ENCODE measurements at places on chromosomes 6 and 20.

- no peak for DNase-seq
Measured at GRCh38 chr6:146910611-146911010, 293.6 kb upstream of the STXBP5 start.

DNA sequence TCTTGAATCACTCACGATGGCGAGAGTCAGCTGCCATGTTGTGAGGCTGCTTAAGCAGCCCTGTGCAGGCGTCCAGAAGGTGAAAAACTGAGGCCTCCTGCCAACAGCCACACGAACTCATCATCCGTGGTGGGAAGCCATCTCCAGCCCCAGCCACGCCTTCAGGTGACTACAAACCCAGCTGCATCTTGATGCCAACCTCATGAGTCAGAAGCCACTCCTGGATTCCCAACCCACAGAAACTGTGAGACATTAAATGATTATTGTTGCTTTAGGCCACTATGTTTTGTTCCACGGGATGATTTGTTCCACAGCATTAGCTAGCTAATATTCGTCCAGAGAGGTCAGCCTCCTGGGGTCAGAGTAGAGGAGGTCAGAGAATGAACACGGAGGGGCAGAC is 80.5 kb downstream of the SNX5 start:
- no peak for DNase-seq

- DNase-seq = no peak
Measured at GRCh38 chr20:55166063-55166462, 690.7 kb downstream of the DOK5 start.

DNA sequence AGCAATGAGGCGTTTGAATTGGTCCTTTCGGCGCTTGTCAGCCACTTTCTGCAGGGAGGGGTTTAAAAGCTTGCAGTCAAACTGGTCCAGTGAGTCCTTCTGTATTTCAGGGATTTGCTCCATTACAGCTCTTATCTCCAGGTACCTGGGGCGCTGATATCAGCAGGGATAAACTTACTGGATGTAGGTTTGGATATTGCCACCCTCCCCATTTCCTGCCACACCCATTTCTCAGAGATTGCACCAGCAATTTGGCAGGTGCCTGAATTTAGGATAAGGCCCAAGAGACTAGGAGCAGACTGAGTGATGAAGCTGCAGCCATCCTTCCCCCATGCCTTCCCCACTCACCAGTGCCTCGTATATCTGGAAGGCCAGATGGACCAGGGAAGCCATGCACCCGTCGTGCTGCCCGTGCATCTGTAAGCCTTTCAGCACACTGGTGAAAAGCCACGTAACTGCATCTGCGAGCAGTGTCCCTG is 7.6 kb downstream of the POLR1C start:
- no peak for DNase-seq

GRCh38 chr6:2196079-2196679 is 49.2 kb downstream of the GMDS start:
- no peak for DNase-seq

DNA sequence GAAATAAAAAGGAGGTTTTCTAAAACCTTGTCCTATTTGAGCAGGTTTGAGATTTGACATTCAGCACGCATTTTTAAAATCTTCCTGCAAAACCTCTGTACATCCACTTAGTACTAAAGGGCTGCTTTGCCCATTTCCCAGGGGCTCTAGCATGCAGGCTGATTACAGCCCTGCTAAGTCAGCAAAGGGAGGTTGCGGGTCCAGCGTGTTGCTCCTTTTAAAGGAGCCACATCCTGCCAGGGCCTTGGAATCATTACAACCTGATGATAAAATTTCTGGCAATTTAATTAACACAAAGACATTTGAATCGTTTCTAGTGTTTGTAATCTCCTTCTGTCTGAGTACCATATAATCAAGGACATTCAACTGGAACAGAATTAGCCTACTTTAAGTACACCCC is 455.1 kb upstream of the CITED2 start:
- no peak for DNase-seq

Data from central memory CD8-positive, alpha-beta T cell (primary cell).